ENCODE measurements at places on chromosomes 3 and 15.
A peak's percentile ranks its signal among the peaks of the same experiment; 100 is the strongest.

DNA sequence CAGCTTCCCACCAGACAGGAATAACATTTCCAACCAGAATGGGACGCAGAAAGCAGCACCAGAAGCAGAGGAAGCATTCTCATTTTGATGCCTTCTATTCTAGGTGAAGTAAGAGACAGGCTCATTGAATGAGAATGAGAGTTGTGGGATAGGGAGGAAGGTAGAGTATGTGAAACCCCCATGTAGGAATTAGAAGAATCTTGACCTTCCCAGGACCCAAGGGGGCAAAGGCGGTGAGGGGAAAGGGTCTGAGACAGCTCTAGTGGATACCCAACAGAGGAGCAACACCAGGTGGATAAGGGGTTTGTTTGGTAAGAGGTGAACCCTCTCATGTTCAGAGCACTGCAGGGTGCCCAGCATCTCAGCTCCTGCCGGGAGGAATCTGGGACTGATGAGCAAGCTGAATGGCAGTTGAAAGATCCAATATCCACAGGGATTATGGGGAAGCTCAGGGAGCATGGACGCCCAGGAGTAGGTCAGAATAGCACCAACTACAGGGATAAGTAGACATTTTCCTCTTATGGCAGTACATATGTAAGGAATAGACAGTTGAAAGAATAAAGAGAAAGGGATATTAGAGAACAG, 77.0 kb downstream of the PLCL2 start:
- DNase-seq = no peak

DNA sequence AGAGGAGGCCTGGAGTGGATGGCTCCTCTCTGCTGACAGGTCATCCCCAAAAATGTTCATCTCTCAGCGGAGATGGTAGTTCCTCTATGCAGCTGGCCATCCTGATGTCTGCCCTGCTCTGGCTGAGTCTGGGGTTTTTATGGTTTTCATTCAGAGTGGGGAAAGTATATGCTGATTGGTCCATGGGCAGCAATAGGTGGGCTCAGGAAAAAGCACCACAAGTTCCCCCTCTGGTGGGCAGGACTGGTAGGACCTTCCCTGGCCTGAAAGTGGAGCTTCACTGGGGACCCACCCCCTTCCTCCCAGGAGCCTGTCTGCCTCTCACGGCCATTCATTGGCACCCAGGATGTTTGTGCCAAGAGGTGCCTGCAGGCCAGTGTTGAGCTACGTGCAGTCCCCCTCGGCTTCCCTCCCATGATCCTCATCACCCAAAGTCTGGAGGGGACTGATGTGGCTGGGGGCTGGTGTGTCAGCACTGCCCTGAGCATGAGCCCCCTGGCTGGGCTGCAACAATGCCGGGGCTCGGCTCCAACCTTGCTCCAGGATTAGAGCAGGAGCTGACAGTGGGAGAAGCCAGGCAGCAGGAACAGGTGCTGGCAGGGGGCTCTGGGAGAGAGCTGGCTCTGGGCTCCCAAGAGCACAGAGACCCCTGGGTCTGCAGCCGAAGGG, 13.1 kb upstream of the BLOC1S6 start:
- no peak for DNase-seq

- no peak for DNase-seq
Measured at GRCh38 chr15:52018244-52018643, 775 bp upstream of the MAPK6 start.

DNA sequence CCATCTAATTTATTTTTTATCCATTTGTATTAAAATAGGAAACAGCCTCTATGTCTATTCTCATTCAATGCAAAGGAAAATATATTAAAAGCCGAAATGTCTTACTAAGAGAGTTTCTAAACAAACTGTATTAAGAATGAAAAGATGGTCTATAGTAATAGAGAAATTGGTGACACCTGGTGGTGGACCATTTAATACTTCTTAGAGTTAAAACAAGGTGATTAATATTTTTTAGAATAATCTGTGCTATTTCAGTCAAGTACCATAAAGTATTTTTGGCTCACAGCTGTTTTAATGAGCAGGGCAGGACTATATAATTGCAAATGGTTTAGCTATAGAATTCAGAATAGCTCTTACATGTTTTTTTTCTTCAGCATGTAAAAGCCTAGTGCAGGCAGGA, 55.7 kb downstream of the SYNPR start:
- DNase-seq = peak; percentile 8

DNA sequence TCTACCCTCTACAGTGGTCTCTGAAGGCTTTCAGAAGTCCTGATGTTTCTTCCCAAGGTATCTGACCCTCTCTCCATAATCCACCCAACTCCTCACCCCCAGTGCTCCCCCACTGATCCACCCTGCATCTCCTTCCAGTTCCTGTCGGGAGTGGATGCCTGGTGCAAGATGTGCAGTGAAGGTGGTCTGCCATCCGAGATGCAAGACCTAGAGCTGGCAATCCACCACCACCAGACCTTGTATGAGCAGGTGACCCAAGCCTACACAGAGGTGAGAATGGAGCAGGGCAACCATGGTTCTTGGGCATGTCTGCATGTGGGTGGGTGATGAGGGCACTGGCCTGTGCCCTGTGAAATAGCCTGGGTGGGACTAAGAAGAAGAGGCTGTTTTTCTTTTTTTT, 337.8 kb upstream of the ROPN1 start:
- DNase-seq = no peak

DNA sequence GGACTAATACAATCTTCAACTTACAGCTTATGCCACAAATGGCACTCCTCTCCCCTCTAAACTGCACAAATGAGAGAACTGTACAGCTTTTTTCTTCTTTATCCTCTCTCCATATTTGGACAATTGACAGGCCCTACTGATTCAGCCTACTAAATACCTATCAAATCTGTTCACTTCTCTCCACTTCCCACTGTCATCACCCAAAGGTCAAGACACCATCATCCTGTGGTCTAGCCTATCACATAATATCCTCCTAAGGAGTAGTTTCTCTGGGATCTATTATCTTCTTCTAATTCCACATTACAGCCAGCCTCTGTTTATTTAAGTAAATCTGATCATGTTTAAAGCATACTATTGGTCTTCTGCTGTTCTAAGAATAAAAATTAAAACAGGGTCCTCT, 33.0 kb upstream of the SLC12A8 start:
- DNase-seq = no peak

DNA sequence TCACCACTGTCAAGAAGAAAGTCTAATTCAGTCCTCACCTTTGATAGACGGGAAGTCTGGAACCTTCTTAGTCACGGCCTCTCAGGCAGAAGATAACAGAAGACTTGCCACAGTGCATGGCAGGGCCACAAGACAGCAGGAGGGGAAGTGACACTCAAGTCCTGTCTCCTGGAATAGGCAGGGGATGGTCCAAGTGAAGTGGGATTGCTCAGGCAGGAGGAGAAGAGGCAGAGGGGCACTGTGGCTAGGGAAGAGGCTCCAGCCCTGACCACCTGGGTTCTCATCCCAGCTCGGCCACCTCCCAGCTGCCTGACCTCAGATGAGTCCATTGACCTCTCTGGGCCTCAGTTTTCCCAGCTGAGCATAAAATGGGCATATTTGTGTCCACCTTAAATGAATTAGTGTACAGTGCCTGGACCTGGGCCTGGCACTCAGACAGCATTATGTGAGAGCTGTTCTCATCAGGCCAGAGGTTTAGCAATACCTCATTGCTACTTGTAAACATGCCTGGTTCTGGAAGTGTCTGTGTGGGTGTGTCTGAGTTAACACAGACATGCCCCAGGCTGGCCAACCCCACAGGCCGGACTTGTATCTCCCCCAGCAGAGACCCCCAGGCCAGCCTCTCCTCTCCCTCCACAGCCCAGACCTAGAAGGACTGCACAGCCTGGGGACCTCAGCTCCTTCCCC, 11.5 kb upstream of the PCSK6 start:
- no peak for DNase-seq

DNA sequence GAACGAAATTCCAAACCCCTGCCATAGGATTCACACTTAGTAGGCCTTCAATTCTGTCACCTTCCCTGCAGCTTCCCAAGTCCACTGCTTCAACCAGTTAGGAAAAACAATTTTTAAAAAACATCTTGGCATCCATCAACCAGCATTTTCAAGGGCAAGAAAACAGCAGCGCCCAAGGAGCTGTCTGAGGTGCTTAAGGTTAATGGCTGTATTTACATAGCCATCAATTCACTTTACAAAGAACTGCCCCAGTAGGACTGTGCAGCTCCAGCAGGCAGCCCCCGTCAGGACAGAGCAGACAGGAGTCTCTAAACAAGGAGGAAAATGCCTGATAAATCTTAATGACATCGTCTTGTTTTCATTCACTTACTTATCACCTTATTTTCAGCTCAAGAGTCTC, 13.3 kb downstream of the TAFA4 start:
- DNase-seq = peak; percentile 7

DNA sequence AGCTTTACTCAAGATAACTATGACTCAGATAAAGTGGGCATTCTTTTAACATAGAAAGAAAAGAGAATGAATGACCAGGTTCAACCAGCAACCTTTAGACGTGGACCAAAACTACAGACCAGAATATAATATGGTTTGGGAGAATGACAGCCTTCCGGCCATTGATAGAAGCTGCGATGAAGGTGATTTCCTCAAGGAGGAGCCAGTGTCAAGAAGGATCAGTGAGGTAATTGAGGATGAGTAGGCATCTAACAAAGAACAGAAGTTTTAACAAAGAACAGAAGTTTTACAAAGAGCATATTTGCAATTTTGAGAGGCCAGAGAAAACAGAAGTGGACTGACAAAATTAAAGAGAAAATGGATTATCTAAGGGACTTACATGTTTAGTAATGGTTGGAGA, 289.0 kb upstream of the AGTR1 start:
- no peak for DNase-seq

- DNase-seq = no peak
Measured at GRCh38 chr3:123694366-123695087, 109.7 kb upstream of the HACD2 start.

DNA sequence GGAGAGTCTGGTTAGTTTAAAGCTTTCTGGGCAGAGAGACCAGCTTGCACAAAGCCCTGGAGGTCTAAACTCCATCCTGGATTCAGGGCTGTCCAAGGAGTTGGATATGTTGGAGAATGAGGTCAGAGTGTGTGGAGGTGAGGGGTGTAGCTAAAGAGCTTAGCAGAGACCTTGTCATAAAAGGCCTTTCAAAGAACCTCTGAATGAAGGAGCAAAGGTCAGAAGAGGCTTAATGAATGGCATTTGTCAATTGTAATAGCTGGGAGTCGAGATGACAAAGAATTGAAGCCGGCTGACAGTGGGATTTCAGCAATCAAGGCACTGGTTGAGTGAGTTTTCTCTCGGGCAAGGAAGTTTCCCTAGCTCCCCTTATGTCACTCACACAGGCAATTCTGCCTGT, 202.6 kb downstream of the PDCD6IP start:
- no peak for DNase-seq

GRCh38 chr3:31247850-31248562, 284.7 kb upstream of the STT3B start:
- DNase-seq = no peak

DNA sequence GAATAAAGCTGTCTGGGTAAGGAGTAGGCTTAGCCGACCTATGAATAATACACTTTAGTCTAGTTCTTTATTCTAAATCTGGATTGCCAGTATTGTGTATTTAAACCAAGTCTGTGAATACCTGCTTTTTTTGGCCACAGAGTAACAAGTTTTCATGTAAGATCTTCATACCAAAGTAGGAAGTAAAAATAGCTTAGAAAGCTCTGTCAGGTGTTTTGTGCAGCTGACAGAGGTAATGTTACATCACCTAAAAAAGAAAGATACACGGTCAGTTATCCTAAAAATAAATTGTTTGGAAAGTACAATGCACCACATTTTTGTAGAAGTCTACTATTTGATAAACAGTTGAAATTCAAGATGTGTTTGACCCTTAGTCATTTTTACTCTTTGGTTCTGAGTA, 16.5 kb downstream of the CALML4 start:
- DNase-seq = no peak

GRCh38 chr3:111903067-111903511, 44.0 kb downstream of the PHLDB2 start:
- DNase-seq = no peak

DNA sequence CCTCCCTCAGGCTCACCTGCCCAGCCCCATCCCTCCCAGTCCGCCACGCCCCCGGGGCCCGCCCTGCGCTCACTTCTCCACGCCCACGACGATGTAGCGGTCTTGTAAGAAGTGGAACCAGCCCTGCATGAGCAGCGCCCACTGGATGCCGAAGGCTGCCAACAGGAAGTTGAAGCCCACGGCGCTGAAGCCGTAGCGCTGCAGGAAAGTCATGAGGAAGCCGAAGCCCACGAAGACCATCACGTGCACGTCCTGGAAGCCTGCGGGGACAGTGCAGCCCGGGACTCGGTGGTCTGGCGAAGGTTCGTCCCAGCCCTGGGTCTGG, 9.7 kb downstream of the RHCG start:
- DNase-seq = no peak

- peak; percentile 73 for DNase-seq
Measured at GRCh38 chr3:49906073-49906743, 2.5 kb upstream of the MST1R start.

- no peak for DNase-seq
Measured at GRCh38 chr15:60255390-60255789, 142.4 kb downstream of the ANXA2 start.

- no peak for DNase-seq
Measured at GRCh38 chr15:69017978-69018377, 3.5 kb downstream of the NOX5 start.
